Activated CD4-positive, CD25-positive, alpha-beta regulatory T cell treated with anti-CD3 and anti-CD28 coated beads, Interleukin-2, amount 50 U/mL, for 72 hours (primary cell): ENCODE measurements at places on chromosomes 1 and 21.

DNA sequence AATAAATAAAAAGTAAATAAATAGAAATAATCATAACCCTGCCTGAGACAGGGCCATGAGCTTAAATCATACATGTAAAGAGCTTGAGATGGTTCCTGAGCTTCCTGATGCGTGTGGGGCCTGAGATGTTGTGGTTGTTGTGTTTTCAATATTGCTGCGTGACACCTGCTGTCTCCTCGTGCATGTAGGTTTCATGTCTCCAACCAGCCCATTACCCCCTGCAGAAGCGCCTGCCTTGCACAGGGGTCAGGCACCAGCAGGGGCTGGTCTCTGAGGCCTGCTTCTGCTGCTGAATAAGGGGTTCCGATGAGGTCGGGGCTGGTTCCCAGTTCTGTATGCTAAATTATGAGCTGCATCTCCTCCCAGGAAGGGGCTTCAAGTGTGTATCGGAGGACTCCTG lies 15.9 kb downstream of the UMODL1 start:
- no peak for DNase-seq

DNA sequence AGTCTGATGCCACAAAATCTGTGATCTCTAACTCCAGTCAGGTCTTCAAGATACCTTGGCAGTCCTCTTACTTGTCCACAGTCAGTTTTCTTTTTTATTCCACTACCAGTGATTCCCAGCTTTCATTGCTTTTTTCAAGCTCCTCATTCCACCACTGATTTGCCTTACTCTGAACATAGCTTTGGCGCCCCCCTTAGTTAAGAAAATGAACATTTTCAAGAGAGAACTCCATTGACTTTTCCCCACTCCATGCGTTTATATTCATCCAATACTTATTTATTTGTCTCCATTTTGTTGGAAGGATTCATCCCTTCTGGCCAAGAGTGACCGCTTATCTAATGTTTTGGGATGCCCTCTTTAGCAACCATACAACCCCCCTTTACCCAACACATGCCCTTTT lies 33.9 kb upstream of the IPO9 start:
- DNase-seq, result no peak

- DNase-seq, result no peak
These were observed 19.3 kb upstream of the ACBD6 start for GRCh38 chr1:180521474-180522212.

GRCh38 chr1:209205039-209205438 lies 378.5 kb upstream of the CAMK1G start:
- DNase-seq, result no peak

DNA sequence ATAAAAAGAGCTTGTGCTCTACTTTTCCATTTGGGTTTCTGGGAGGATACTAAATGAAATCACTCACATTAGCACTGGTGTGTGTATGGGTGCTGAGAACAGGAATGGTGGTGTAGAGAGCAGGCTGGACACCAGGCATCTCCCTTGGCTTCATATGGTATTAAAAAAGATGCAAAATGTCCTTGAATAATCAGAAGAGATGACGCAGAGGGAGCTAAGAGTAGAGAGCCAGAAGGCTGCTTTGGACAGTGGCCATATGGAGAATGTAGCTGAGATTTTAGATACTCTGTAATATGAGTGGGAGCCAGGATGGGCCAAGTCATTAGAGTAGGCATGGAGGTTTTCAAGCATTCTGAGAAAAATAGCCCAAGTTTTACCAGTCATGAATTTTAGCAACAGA lies 112.3 kb upstream of the ZRANB2 start:
- no peak for DNase-seq

DNA sequence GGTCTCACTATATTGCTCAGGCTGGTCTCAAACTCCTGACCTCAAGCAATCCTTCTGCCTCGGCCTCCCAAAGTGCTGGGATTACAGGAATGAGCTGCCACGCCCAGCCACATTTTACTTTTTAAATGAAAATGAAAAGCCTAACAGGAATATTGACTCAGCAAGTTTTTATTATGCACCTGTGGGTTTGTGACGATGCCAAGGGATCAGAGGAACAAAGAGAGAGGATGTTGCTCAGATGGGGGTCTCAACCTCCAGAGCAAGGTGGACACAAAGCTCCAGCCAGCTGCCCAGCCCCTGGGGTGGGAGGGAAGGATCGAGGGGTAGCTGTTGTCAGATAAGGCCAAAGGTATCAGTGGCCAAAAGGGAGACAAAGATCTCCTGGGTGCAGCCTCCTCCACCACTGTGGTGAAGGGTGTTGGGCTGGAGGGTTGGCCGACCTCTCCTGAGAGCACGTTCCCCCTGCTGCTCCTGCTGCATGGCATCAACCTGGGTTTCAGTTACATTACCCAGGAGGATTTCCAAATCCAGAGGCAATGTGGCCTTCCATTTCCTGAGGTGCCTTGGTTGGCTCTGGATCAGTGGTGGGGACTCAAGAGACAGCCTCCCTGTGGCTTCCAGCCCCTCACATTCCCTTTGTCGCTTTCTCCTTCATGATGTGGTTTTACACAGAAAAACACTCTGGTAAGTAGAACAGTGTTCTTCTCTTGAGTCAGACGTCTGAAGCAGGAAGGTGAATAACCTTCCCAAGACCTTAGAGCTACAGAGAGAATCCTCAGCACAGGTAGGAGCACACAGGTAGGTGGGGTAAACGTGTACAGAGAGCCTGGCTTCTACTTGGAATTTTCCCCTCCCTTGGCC lies 34.2 kb downstream of the ZNF496 start:
- no peak for DNase-seq

DNA sequence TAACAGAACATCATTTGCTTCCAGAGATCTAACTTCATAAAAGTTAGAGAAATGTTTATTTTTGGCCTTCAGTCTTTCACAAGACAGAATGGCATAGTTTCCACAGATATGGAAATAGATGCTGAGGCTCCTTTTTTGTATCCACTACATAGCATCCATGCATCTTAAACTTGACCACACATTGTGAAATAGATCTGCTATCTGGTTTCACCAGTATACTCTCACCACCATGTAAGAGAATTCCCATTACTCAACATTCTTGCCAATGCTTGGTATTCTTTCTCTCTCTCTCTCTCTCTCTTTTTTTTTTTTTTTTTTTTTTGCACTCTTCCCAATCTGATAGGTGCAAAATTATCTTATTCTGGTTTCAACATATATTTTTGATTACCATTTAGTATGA lies 52.1 kb upstream of the PRMT6 start:
- no peak for DNase-seq

DNA sequence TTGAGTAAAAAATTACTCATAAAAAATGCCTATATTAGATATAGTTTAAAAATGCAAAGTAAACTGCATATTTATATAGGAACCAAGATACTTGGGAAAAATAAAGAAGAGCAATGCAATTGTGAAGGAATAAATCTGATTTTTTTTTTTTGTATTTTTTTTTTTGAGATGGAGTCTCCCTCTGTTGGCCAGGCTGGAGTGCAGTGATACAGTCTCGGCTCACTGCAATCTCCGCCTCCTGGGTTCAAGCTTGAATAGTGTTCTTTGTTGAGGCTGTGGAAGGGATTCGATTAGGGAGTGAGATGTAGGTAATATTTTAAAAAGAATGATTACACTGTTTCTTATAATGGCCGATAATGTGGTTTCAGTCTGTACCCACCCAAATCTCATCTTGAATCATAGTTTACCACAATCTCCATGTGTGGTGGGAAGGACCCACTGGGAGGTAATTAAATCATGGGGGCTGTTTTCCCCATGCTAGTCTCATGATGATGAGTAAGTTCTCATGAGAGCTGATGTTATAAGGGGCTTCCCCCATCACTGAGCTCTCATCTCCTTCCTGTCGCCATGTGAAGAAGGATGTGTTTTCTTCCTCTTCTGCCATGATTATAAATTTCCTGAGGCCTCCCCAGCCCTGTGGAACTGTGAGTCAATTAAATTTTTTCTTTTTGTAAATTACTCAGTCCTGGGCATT lies 1765.9 kb downstream of the PLA2G4A start:
- DNase-seq, result no peak

GRCh38 chr21:39694750-39695149 lies 50.2 kb upstream of the IGSF5 start:
- DNase-seq, result no peak

DNA sequence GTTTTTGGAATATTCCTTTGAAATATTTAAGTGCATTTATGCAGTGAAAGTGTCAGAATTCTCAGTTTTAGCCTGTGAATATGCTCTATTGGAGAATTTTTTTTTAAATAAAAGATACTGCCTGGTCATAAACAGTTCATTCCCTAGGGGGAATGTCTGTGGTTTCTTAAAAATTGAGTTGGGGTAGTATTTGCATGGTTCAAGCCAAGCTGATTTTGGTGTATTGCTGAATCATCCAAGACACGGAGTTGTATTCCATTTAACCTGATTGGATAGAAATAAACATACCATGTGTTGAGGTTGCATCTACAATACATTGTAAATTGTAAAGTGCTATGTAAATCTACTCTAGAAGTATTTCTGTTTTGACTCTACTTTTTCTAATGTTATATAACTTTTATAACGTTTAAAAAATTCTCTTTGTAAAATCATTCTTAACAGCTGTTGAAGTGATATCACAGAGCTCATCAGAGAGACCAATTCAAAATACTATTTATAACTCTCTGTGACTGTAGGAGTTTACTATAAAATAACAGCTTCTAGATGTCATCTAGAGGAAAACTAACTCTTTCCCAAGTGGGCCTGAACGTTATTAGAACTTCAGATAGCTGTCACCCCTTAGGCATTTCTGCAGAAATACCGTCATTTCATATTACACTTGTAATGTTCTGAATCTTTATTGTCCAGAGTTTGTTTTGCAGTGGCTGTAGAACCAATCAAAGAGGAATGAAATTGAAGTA lies 199.1 kb downstream of the USP25 start:
- no peak for DNase-seq

DNA sequence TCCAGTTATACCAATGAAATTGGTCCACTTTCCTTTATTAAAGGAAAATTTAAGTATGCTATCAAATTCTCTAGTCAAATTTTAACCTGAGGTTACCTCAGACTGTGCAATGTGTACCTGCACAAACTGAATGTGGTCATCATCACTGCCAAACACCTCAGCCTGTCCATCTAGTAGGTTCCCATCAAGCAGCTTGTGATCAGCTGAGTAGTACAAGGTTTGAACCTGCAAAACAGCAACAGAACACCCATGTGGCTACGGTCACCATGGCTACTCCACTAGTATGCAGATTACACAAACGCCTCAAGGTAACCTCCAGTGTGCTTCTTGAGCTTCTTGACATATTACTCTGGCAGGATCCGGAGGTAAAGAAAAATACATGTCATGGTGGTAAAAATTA lies 11.6 kb downstream of the IVNS1ABP start:
- no peak for DNase-seq

GRCh38 chr1:59150577-59151386 lies 146.1 kb upstream of the FGGY start:
- no peak for DNase-seq

DNA sequence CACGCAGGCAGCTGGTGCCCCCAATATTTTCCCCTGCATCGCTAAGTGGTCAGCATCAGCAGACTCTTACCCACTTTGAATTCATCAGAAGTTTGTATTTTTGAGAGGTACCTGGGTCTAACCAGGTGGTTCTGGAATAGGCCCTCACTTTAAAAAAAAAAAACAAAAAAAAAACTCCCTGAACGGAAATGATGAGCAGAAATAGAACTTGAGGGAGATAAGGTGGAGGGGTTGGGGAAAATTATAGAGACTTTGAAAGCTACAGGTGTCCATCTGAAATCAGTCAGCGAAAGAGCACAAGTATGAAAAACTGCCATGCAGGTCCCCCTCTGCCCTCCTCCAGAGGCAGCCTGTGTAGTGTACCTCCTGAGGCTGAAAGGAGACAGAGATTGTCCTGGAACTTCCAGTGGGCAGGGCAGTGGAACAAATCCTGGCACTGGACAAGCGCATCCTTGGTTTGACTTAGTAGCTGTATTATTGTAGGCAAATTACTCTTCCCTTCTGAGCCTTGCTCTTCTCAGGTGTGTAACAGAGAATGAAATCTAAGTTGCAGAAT lies 1.2 kb downstream of the SLAMF7 start:
- DNase-seq, result no peak

- no peak for DNase-seq
These were observed 608.8 kb upstream of the CAMK1G start for GRCh38 chr1:208974717-208975116.

DNA sequence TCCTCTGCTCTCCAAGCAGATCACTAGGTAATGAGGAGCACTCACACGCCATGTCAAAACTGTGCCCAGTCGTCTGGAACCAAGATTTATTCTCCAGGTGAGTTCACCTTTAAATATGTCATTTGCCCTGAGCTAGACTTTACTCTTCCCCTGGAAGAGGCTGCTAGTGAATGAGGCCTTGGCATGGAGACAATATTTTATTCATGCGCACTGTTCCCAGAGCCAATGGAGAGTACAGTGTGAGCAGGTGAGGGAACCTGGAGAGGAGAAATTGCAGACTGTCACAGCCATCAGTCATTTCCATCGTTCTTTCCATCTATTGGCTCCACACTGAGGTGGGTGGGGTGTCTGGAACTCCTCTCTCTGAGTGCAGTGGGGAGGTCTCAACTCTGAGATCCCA lies 333.6 kb downstream of the KCNH1 start:
- no peak for DNase-seq

GRCh38 chr21:40166291-40166843 lies 299.1 kb downstream of the PCP4 start:
- no peak for DNase-seq

- DNase-seq, result no peak
These were observed 72.5 kb downstream of the RRAGC start for GRCh38 chr1:38787041-38787440.

- no peak for DNase-seq
These were observed 208.7 kb upstream of the FMN2 start for GRCh38 chr1:239882967-239883366.

GRCh38 chr21:24681456-24681855 lies 925.8 kb downstream of the MRPL39 start:
- no peak for DNase-seq

- DNase-seq, result no peak
These were observed 889.6 kb upstream of the ADGRL4 start for GRCh38 chr1:79896140-79896539.
